Anterior cingulate cortex (tissue), 58 donors: ENCODE measurements at places on chromosomes 2 and 18.

GRCh38 chr2:144217853-144218633 is 301.9 kb downstream of the ZEB2 start:
- no peak for DNase-seq

- DNase-seq: no peak
These were observed 529.8 kb upstream of the VRK2 start for GRCh38 chr2:57516698-57517340.

- peak; percentile 28 for DNase-seq
These were observed 86.7 kb downstream of the C18orf54 start for GRCh38 chr18:54444319-54444914.

DNA sequence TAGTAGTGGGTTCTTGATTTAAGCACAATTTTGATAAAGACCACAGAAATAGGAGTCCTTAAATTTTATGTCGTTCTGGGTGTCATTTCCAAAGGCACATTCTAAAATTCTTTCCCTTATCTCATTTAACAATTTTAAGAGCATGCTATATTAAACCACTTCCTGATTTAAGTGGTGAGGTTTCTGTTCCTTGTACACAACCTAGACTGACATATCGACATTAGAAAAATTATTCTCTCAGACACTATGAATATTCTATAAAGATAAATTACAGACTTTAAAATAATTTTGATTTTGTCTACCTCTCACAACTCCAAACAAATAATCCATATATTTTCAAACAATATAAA is 923.8 kb downstream of the LRP1B start:
- no peak for DNase-seq

- DNase-seq: no peak
These were observed 16.3 kb downstream of the FECH start for GRCh38 chr18:57570162-57570561.

- no peak for DNase-seq
These were observed at the start of gene SFTPB for GRCh38 chr2:85668009-85668856. Gene SFTPB (minus strand): TSS chr2:85668199. CDS start chr2:85668183, 16 bp downstream.

GRCh38 chr2:19114126-19114525 is 244.3 kb downstream of the OSR1 start:
- no peak for DNase-seq

DNA sequence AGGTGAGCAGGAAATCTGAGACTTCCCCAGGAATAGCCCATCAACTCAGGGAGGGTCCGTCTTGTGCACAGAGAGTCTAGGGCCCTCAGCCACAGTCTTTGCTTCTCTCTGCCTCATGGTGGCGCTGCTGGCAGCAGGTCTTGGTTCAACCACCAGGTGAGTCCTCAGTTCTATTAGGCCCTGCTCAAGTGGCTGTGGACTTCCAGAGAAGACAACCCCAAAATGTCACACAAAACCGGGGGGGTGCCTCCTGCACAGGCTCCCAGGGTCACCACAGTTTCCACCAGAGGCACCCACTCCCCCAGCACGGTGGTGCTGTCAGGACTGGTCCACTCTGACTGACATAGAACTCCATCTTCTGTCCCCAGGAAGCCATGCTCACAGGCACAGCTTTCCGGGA is 2.4 kb upstream of the CHRNG start:
- no peak for DNase-seq

- DNase-seq: no peak
These were observed 126.3 kb downstream of the ALPK2 start for GRCh38 chr18:58502628-58503027.

DNA sequence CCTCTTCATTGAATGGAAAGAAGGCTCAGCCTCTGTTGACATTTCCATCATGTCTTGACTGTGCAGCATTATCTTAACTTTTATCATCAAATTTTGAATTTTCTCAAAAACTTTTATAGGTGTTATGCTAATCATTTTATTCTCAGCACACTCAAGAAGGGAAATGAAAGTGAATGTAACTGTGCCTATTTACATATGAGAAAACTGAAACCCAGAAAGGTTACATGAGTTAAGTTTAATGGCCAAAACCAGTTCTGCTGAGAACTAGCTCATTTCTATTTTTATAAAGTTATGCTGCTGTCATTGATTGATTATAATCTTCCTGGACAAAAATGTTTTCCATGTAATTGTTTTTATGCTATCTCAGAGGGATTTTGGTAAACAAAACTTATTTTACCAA is 618.8 kb upstream of the NRXN1 start:
- DNase-seq: no peak

DNA sequence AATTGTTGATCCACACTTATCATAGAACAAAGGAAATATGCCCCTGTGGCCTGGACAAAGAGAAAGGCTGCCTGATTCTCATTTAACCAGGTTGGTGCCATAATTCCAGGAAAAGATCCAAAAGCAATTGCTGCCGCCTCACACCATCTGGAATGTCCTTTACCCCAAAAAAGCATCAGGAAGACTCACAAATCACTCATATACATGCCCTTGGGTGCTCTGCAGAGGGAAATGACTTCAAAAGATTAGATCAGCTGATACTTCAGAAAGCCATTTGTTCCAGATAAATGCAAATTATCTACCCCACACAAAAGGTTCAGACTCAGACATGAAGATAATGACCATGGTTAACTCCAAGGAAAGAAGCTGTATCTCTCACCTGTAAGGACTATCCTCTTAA is 285.8 kb downstream of the C1D start:
- no peak for DNase-seq

GRCh38 chr18:24995755-24996154 is 356.2 kb downstream of the ZNF521 start:
- DNase-seq: no peak

GRCh38 chr18:46718501-46719341 is 38.1 kb downstream of the ST8SIA5 start:
- no peak for DNase-seq

DNA sequence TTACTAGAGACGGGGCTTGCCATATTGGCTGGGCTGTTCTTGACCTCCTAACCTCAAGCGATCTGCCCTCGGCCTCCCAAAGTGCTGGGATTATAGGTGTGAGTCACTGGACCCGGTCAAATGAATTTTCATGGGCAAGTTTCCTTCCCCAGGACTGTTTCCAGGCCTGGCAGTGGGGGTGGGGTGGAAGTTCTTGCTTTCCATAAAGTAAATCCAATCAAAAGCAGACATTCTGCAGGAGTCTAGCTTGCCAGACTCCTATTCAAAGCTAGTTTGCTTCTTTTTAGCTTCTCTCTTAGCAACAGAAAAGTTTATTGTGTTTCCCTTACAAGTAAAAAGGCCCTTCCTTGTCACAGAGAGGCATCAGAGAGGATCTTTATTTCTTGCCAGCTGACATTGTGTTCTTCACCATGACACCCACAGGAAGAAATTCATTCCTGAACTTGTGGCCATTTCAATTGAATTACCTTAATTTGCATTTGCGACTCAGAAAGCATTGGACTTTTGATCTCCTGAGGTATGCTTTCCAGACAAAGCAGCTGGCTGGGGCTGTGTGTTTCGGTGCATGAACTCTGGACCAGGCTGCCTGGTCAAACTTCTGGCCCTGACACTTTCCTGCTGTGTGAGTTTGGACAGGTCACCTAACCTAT is 37.9 kb downstream of the LYPD1 start:
- peak; percentile 70 for DNase-seq

DNA sequence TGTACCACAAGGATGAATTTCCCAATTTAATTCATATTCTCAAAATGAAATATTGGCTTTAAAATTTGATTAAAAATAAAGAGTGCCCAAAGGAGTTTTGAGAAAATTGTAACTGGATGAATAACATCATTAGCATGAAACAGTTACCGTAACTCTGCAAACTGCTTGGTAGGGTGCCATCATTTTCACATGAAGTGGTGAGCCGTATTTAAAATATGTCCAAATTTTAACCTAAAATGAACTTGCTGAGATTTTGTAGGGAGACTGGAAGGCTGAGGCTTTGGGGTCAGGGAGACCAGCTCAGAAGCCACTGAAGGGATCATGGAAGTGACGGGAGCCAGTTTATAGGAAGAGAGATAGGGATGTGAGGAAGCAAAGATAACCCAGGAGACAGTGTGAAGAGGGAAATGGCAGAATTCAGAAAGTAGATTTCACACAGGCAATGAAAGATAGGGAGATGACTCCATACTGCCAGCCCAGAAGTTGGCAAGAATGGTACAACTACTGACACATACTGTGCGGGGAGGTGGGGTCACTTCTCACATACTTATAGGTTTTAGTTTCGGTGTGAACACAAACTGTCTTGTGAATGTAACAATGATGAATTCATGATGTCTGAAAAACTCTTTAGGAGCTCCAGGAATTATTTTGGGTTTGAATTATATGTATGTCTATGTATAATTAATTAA is 53.8 kb downstream of the EFEMP1 start:
- DNase-seq: no peak

GRCh38 chr2:101251844-101252407 is 760 bp upstream of the CNOT11 start:
- no peak for DNase-seq

GRCh38 chr18:77206676-77207374 is 42.8 kb upstream of the GALR1 start:
- no peak for DNase-seq

DNA sequence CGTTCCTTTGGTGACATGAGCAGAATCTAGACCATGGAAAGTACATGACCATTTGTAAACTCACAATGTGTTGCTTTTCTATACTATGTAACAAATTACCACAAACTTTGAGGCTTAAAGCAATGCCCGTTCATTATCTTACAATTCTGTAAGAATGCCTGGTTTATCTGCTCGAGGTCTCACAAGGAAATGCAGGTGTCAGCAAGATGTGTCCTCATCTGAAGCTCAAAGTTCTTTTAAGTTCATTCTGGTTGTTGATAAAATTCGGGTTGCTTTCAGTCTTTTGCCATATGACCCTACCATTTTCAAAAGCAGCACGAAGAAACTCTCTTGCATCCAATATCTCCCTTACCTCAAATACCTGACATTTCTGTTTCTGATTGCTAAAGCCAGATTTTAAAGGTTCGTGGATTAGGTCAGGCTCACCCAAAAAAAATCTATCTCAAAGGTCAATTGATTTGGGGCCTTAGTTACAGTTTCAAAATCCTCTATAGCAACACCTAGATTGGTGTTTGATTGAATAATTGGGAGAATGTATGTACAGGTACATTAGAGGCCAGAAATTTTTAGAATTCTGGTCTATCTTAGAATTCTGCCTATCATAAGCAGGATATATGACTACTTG is 125.9 kb downstream of the TMEM131 start:
- DNase-seq: no peak

GRCh38 chr18:70121842-70122241 is 83.6 kb downstream of the RTTN start:
- DNase-seq: no peak

DNA sequence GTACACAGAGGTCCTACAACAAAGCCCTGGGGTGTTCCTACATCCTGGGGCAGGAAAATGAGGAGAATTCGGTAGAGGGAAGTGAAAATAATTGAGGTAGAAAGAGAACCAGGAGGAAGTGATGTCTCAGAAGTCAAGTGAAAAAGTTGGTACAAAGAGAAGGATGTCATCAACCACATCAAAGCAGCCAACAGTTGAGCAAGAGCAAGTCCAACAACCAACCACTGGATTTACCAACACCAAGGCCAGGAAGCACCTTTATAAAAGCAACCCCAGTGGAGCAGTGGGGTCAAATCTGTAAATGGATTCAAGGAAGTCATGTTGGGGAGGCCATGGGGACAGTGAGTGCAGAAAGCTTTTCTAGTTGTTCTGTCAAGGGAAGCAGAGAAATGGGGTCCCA is 360.4 kb downstream of the ZNF516 start:
- no peak for DNase-seq

DNA sequence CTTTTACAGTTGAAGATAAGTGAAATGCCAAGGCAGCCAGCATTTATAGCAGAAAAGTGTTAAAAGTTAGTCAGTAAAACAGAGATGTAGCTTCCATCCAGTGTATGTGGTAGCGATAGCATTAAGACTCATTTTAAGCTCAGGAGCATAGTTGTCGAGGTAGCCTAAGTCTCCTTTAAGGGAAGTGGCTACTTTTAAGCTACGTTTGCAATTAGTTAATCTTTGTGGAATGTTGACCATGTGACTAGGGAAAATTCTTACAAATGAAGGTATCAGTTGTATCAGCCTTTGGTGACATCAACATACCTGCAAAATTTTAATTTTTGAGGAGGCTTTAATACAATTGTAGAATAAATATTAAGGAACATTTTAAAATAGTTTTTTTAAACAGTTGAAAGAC is 61.9 kb downstream of the LHCGR start:
- no peak for DNase-seq
